NCI-H774 (cell line): ENCODE measurements at places on chromosomes 7 and 10.

- no peak for DNase-seq
These were observed 691.5 kb upstream of the LRRN3 start for GRCh38 chr7:110399421-110399820.

DNA sequence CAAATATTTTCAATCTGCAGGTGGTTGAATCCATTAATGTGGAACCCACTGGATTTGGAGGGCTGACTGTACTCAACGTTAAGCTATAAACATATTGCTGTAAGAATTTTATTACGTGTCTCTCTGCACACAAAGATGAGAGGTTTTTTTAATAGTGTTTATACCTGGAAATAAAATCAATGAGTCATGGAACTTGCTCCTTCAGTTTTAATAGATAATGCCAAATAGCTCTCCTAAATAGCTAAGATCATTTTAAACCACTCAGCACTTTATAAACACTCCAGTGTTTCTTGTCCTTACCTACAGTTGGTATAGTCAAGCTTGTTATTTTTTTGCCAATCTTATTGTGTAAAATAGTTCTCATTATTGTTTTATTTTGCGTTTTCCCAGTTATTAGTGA, 455.6 kb upstream of the FZD8 start:
- no peak for DNase-seq

DNA sequence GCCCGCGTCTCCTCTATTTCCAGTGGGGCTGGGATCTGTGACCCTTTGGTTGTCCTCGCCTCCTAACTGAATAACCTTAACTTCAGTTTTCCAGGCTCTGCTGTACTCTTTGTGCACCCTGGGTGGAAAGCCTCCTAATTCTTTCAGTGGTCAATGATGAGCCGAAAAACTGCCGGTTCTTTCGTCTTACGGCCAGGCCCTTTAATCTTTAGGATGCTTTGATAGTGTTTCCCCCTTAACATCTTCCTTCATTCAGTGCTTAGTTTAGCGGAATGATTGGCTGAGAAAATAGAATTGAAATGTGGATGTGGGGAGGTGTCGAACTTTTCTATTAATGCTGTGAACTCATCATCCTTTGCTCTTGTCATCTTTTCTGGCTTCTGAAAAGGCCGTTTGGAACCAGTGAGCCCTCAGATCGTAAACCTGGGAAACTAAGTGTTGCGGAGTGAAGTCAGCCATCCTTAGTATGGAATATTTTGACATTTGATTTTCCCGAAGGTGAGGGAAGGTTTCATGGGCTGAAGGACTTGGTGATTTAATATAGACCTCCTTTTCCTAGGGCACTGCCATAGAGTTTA, 847 bp downstream of the GARS1 start:
- DNase-seq: no peak

DNA sequence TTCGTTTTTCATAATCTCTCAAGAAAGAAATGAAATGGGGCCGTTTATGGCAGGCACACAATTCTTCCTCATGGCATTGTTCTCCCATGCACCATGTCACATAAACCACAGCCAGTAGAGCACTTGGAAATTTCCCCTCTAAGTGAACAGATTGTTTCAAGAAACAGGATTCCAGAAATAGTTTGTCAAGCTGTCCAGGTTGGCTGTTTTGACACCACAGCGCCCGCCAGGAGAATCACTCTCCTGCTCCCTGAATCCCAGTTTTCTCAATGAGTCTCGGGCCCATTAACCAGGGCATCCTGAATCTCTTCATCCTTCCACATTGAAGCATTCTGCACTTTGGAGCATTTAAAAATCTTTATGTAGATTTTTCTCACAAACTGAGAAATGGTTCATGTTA, 172.2 kb upstream of the NEBL start:
- no peak for DNase-seq

- DNase-seq: no peak
These were observed 66.4 kb upstream of the SHH start for GRCh38 chr7:155878674-155879073.

- DNase-seq: no peak
These were observed 42.6 kb downstream of the SHH start for GRCh38 chr7:155769701-155770100.

DNA sequence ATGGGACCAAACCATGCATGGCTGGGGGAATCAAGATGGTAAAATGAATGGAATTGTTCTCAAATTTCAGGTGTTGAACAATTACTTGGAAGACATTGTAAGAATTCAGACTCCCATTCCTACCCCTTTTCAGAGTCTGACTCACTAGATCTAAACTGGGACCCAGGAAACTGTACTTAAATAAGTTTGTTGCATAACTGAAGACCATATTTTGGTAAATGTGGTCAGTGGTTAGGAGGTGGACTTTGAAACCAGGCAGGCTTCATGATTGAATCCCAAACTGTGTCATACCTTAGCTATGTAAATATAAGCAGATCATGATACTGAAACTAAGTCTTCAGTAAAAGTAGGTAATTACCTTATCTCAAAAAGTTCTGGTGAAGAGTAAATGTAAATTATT, 41.7 kb downstream of the ZWINT start:
- no peak for DNase-seq

- DNase-seq: no peak
These were observed 49.5 kb upstream of the ZNF746 start for GRCh38 chr7:149547126-149547525.

- DNase-seq: no peak
These were observed 85.2 kb upstream of the VIPR2 start for GRCh38 chr7:159229683-159230475.

DNA sequence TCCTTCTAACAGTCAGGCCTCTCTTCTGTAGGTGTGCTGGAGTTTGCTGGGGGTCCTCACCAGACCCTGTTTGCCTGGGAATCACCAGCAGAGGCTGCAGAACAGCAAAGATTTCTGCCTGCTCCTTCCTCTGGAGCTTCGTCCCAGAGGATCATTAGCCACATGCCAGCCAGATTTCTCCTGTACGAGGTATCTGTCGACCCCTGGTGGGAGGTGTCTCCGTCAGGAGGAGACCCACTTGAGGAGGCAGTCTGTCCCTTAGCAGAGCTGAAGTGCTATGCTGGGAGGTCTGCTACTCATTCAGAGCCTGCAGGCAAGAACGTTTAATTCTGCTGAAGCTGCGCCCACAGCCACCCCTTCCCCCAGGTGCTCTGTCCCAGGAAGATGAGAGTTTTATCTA, 611.1 kb upstream of the COBL start:
- DNase-seq: no peak

GRCh38 chr7:6111041-6111440, 79.9 kb downstream of the ANKRD61 start:
- no peak for DNase-seq
